ENCODE measurements at places on chromosomes 3 and 15.

DNA sequence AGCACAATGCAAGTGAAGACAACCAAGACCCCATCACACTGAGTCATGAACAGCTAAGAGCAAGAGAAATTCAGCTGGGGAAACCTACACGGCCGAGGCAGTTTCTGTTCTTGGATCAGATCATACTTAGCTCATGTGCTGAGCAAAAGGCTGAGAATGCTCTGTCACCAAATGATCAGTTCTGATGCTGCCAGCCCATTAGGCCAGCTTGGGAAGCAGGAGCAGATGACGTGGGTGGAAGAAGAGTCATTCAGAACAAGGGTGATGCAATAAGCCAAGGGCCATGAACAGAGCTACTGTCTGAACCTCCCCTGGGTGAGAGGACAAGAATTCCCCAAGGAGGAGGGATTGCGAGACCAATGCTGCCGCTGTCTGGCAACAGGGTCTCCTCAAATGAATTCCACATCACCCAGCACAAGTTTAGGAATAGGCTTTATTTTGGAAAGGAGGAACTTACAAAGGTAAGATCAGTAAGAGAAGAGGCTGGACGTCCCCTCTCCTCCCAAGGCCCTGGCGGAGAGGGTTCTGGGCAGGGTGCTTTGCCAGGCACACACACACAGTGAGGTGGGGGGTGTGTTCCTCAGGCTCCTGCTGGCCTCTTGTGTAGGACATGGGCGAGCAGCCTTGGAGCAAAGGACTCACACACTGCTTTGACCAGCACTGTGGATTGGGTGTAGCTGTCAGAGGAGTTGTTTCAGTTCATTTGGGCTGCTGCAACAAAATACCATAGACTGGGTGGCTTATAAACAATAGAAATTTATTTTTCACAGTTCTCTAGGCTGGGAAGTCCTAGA is 65.6 kb upstream of the CTXND1 start:
- peak; percentile 73 for DNase-seq

DNA sequence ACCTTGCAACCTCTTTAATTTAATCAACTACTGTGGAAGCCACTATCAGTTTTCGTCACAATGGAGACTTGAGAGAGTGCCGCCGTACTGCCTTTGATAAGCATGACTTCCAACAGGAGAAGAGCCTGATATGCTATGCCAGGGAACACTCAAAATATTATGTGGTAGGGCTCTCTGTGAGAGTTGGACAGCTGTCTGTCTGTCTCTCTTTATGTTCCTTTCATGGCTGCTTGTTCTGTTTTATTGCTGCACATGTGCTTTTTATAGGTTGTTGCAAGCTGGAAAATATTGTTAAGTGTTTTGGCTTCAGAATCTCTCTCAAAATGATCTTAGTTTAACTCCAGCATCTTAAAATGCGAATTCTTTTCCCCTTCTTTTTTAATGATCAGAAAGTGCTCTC is 249.4 kb upstream of the RARB start:
- no peak for DNase-seq

GRCh38 chr3:53216723-53217122 is 39.1 kb downstream of the TKT start:
- DNase-seq, result no peak

GRCh38 chr15:92602267-92602593 is 53.3 kb downstream of the FAM174B start:
- DNase-seq, result no peak

DNA sequence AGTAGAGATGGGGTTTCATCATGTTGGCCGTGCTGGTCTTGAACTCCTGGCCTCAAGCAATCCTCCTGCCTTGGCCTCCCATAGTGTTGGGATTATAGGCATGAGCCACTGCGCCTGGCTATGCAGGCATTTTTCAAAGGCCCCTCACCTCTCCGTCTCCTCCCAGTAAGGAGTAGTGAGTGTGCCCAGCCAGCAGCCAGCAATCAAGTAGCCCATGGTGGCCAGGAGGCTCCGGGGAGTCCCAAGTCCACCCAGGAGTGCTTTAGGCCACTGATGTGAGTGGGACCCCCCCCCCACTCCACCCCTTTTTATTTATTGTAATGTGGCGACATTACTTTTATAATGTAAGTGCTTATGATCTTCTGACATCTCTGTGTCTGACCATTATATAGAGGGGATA is 8.1 kb downstream of the ISG20 start:
- no peak for DNase-seq

- DNase-seq, result no peak
Measured at GRCh38 chr3:16415911-16416476, 97.5 kb downstream of the RFTN1 start.
